ENCODE measurements at places on chromosomes 3 and 15.
A peak's percentile ranks its signal among the peaks of the same experiment; 100 is the strongest.

- DNase-seq, result no peak
These were observed 220.5 kb downstream of the ADAMTS17 start for GRCh38 chr15:100121285-100121684.

DNA sequence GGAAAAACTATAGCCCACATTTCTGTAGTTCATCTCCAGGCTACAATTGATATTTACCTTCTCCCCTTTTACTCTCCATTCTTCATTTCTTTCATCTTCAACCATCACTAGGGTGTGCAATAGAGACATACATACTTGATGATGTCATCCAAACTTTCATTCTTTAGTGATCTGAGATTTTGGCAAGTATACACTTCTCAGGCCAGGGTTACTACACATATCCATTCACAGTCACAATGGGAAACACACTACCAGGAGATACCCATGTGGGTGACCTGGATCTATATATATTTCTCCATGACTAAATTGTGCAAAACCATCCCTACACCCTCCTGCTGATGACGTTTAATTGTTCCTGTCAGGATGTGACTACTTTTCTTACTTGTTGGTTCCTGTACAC is 769.5 kb upstream of the DPPA4 start:
- no peak for DNase-seq

DNA sequence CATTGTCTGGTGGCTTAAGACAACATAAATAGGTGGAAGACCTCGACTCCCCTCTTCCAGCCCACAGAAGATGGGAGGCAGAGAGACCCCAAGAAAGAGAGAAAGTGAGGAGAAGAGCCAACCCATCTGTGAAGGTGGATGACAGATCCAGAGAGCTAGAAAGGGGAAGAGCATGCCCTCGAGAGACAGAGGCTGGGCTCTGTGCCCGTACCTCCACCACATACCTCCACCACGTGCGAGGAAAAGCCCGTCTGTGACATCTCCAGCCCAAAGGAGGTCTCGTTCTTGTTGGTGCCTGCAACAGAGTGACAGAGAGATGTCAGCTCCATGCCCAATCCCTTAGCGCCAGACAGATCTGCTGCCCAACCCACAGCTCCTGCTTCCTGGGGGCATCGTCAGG is 71.1 kb downstream of the FEM1B start:
- no peak for DNase-seq

GRCh38 chr3:127175272-127175671 is 17.7 kb upstream of the PRR23E start:
- no peak for DNase-seq

DNA sequence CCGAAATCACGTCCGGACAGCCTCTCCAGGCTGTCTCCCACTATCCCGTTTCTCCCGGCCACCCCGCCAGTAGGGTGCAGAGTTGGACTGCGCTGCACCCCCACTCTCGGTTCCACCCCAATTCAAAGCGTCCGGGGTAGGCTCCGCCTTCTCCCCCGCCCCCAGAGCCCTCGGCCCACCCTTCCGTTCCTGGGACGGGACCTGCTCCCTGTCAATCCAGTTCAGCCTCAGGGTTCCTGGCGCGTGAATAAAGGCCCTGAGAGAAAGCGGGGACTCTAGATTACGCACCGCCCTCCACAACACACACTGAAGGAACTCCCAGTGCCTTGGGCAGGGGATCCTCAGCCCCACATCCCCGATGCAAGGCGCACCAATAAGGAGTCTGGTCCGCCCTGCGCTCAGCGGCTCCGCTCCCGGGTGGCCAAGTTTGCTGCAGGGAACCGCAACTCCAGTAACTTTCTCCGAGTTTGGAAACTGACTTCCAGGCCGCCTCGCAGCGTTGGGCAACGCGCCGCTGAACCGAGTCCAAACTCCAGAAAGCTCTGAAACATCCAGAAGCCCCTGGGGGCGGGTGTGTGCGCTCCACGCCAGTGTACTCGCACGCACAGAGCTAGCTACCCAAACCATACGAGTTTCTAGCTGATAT is 1.9 kb downstream of the ADAMTS9 start:
- DNase-seq, result peak; percentile 95

DNA sequence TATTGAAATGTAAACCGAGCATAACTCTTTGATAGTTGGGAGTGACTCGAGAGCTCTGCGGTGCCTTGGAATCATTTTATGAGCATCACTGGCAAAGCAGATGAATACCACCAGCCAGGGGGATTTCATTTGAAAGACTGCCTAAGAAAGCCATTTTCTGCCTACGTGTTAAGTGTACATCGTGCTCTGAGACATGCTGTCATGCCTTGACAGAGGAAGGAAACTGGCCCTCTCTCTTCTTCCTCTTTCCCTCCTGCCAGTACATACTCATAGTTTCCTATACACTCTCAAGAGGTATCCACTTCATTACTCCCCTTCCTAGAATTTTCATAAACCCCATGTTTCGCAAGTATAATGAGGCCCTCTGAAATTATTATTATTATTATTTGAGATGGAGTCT is 8.8 kb downstream of the BCL2A1 start:
- DNase-seq, result no peak

DNA sequence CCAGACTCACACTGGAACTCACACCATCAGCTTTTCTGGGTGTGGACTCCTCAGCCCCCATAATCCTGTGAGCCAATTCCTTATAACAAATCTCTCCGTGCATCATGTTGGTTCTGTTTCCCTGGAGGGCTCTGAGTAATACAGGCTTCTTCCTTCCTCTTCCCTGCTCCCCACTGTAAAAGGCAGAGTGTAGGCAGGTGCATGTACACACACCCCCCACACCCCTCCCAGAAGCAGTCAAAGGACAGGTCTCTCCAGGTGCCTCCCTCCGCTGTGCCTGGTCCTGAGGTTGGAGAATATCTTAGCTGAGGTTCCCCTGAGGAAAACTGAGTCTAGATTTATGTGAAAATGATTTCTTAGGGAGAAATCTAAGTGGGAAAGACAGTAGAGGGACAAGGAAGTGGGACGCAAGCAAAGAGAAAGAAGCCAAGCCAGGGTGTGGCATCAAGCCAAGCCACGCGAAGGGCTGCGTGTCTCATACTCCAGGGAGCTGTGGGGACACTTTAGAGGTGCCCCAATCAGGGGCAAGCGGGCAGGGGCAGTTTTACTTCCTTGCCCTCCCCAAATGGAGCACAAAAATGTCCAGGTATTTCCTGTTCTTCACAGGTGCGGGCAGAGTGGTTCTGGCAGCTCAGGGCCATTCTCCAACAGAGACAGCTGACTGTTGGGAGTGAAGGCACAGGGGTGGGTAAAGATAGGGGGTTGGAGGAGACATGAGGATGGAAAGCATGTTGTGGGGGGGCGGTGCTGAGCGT is 86.6 kb downstream of the HMG20A start:
- DNase-seq, result peak; percentile 85

- DNase-seq, result no peak
These were observed 25.6 kb downstream of the IQCB1 start for GRCh38 chr3:121809249-121809648.

DNA sequence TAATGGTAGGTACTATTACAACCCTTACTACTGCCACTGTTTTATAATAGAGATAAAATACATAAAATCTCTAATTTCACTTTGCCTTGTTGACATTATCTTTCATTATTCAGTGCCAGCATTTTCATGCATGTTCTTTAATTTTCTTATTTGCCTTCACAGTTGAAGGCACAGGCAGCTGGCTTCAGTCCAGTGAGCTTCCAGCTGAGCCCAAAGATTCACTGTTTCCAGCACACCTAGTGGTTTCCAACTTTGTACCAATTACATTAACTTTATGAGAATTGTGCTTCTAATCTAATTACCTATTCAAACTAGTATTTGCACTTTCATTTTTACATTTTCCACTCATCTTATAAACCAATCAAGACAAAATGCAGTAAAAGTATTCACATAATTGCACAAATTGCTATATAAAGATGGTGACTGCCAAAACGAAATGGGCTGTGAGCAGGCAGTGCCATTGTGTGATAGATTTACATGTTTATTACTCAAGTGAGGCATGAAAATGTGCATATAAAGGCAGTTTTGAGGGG is 228.3 kb downstream of the MFSD1 start:
- no peak for DNase-seq

- DNase-seq, result no peak
These were observed 103.5 kb upstream of the SLC7A14 start for GRCh38 chr3:170689296-170689829.

DNA sequence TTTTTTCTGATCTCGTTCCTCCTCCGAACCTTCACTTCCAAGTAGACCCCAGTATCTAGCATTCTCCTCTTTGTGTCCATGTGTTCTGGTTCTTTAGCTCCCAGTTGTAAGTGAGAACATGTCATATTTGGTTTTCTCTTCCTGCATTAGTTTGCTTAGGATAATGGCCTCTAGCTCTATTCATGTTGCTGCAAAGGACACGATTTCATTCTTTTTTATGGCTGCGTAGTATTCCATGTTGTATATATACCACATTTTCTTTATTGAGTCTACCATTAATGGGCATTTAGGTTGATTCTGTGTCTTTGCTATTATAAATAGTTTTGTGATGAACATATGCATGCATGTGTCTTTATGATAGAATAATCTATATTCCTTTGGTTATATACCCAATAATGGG is 30.2 kb upstream of the MME start:
- no peak for DNase-seq

DNA sequence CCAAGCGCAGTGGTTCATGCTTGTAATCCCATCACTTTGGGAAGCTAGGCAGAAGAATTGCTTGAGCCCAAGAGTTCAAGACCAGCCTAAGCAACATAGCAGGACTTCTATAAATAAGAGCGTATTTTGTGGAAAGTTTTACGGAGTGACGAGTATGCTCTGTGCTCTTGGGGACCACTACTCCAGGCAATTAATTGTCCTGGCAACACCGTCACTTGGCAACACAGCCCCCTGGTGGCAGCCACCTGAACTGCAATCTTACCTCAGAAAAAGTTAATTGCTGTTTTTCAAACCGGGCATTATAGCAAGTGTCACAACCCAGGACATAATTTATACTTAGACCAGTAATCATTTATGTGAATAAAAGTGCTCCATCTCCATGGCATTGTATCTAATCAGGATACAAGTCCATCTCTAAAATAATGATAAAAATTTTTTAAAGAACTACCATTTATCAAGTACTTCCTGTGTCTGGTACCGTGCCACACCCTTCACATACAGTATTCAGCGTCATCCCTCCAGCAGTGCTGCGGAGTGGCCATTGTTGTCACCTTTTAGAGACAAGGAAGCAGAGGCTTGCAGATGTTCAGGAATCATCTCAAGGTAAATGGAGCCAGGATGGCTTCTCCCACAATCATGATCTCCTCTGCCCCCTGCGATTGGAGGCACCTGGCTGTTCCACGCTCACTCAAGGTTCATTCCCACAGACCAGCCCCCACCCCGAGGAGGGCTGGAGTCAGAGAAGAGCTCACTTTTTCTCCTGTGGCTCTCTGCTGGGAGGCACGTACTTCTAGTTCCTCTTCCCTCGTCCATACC is 34.5 kb downstream of the PLA2G4D start:
- no peak for DNase-seq

DNA sequence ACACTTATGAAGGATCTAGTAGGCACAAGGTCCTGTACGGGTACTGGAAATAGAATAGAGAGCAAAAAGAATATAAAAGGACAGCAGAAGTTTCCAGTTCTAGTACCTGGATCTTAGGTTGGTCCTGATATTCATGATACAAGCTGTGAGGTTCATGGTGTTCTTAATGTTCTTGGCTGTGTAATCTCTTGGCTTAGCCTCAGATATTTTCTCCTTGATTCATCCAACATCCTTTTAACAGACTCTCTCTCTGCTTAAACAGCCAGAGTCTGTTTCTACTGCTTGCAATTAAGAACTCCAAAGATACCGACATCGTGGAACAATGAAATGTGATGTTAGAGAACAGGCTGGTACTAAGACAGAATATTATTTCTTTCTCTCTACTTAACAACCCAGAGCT is 49.9 kb downstream of the CNTN3 start:
- DNase-seq, result no peak

DNA sequence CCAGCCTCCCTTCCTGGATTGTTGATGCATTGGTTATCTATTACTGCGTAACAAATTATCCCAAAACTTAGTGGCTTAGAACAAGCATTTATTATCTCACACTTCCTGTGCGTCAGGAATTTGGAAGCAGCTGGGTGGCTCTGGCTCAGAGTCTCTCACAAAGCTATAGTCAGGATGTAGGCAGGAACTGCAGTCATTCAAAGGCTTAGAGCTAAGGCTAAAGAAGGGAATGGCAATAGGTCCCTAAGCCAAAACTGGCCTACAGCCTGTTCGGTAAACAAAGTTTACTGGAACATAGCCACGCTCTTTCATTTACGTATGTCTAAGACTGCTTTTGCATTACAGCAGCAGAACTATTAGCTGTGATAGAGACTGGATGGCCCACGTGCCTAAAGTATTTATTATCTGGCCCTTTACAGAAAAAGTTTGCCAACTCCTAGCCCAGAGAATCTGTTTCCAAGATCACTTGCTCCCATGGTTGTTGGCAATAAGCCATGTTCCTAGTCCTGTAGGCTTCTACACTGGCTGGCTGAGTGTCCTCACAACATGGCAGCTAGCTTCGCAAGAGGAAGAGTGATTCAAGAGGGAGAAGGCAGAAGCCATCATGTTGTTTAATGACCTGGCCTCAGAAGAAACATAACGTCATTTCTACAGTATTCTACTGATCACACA is 132.4 kb downstream of the SNRK start:
- no peak for DNase-seq

DNA sequence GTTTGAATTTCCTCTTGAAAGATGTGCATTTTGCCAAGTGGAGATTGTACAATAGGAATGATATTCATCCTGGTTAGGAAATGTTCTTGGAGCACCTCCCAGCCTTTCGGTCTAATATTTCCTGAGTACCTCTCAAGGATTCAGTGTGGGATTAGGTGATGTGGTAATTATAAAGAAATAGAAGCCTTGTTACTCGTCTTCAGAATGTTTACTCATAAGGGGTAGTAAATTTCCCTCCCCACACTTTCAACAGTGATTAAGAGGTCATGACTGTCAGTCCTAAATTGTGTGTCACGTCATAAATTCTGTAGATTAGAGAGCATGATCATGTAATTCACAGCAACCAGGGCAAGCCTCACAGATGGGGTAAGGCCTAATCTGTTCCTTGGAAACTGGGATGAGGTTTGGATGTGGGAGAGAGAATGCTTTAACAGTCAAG is 633.1 kb upstream of the TBL1XR1 start:
- DNase-seq, result no peak

DNA sequence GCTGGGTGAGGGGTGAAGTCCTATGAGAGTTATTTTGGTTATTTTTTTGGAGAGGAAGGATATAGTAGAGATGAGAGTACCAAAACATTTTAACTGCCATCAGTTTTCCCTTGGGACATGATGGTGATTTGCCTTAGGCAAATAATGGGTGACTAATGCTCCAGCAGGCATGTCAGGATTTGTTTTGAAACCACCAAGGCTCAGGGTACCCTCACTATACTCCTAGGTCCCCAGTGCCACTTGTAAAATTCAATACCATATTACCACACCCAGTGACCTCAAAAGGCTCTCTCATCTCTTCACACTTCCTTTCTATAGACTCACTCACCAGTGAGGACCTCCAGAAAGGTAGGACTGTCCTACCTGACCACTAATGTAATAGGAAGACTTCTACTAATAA is 83.6 kb downstream of the WDR72 start:
- no peak for DNase-seq

Measured in posterior vena cava (tissue), 2 donors.